ENCODE measurements at places on chromosomes 5 and 9.

- no peak for DNase-seq
Observed at GRCh38 chr9:33459115-33459514, 11.7 kb upstream of the AQP3 start.

DNA sequence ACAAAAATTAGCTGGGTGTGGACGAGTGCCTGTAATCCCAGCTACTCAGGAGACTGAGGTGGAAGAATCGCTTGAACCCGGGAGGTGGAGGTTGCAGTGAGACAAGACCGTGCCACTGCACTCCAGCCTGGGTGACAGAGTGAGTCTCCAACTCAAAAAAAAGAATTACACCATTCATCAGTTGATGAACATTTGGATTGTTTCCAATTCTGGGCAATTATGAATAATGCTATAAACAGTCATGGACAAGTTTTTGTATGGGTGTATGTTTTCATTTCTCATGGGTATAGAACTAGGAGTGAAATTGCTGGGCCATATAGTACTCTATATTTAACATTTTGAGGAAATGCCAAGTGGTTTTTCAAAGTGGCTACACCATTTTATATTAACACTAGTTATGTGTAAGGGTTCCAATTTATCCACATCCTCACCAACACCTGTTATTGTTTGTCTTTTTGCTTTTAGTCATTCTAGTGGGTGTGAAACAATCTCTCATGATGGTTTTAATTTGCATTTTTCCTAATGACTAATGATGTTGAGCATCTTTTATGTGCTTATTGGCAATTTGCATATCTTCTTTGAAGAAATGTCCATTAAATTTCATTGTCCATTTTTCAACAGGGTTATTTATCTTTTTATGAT is 9.0 kb upstream of the CCDC125 start:
- DNase-seq = peak; percentile 75

- DNase-seq = no peak
Observed at GRCh38 chr9:78297672-78297961, 692 bp downstream of the PSAT1 start.

GRCh38 chr9:37395663-37396062 is 26.8 kb upstream of the GRHPR start:
- DNase-seq = no peak

GRCh38 chr9:4098031-4098430 is 201.8 kb downstream of the GLIS3 start:
- no peak for DNase-seq

GRCh38 chr5:55072666-55073065 is 29.8 kb upstream of the GZMA start:
- no peak for DNase-seq

DNA sequence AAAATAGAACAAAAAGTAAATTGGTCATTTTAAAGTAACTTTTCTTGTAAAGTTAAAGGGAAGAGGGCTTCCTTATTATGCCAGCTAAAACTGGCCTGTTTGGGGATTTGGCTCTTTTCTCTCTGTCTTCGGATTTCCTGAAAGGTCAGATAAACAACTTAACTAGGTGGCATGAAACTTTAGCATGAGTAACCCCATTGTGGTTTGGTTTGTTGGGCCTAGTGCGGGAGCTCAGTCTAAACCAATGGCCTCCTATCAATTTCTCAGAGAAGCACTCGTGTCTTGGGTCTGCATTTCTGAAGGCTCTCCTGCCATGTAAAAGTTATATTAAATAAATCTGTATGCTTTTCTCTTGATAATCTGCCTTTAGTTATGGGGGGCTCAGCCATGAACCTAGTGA is 48.5 kb upstream of the ANKH start:
- no peak for DNase-seq

DNA sequence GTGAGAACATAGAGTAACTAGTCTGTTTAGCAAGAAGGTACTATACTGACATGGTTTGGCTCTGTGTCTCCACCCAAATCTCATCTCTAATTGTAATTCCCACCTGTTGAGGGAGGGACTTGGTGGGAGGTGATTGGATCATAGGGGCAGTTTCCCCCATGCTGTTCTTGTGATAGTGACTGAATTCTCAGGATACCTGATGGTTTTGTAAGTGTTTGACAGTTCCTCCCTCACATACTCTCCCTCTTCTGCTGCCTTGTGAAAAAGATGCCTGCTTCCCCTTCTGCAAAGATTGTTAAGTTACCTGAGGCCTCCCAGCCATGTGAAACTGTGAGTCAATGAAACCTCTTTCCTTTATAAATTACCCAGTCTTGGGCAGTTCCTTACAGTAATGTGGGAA is 240.4 kb upstream of the ST8SIA4 start:
- DNase-seq = no peak

All from epithelial cell of esophagus (primary cell).